ENCODE measurements at places on chromosomes 5 and 9.

GRCh38 chr5:129392681-129393080 lies 67.4 kb upstream of the ADAMTS19 start:
- DNase-seq = no peak

GRCh38 chr9:20925256-20926045 lies 106.0 kb downstream of the HACD4 start:
- DNase-seq = no peak

- DNase-seq = no peak
These were observed 2.6 kb downstream of the RNF44 start for GRCh38 chr5:176534640-176535039.

DNA sequence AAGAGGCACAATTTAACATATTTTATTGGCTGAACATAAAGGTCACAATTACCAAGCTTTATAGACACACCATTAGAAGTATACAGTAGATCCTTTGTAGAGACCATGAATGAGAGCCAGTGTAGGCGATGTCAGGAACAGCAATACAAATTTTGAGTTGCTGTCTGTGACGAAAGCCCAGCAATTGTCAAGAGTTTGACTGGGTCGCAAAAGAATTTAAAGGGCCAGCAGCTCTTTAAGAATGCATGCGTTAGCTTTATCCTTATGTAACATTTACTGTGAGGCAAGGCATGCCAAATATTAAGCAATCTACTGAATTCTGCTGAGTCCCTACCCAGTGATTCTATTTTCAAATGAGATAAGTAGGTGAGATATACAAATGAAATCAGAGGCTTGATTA lies 236.9 kb downstream of the ARRDC3 start:
- no peak for DNase-seq

DNA sequence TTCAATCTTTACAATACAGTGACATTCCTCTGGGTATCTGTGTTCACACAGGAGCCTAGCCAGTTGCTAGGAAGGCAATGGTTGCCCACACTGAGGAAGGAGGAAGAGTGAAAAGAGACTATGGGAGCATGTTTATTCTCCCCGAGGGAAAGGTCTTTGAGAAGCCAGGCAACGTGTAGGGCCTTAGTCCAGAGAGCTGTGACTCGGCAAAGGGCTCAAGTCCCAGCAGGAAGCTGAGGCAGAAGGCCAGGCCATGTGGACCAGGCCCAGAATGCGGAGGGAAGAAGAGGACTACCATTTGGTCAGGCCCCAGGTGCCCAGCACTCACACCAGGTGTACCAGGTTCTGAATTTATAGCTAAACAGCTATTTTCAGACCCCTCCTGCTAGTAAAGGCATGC lies 136.6 kb upstream of the DMAC1 start:
- no peak for DNase-seq

All from stimulated activated effector memory CD8-positive, alpha-beta T cell treated with anti-CD3 and anti-CD28 coated beads, Interleukin-12 subunit alpha, Interleukin-12 subunit beta, amount 100 ng/mL, for 72 hours (primary cell).